Tongue (tissue), 3 donors: ENCODE measurements at places on chromosomes 12 and 14. TPM values are rescaled to one million over a fixed set of nuclear protein-coding genes. Genes with fewer than 3 reads are reported as not detected.

Gene SYCP3
- total RNA-seq: not detected

Gene GALNT9
- total RNA-seq: 0.92 TPM

Gene LRP1
- 221 TPM for total RNA-seq

Gene LTB4R
- 8.8 TPM for total RNA-seq

Gene GATC
- 18.5 TPM for total RNA-seq

Gene FGF6
- total RNA-seq: 50.7 TPM

Gene KRT82
- not detected for total RNA-seq

Gene FLRT2
- total RNA-seq: 46.5 TPM

Gene CACNA2D4
- total RNA-seq: 3.2 TPM

Gene FAM222A
- 3.1 TPM for total RNA-seq

Gene ACVRL1
- total RNA-seq: 82.7 TPM

Gene ACOT6
- not detected for total RNA-seq

Gene ACSM4
- total RNA-seq: not detected

Gene CD4
- 3.7 TPM for total RNA-seq

Gene IQSEC3
- total RNA-seq: 0.82 TPM

Gene RAB35
- total RNA-seq: 18.7 TPM

Gene ENDOU
- 16.4 TPM for total RNA-seq

Gene SUDS3
- 49.7 TPM for total RNA-seq

Gene FOXN4
- total RNA-seq: not detected

Gene RIN3
- 6.9 TPM for total RNA-seq

Gene RPGRIP1
- 0.41 TPM for total RNA-seq

Gene OGFOD2
- total RNA-seq: 8.8 TPM

Gene GDF3
- total RNA-seq: not detected

Gene SELPLG
- total RNA-seq: 2.2 TPM

Gene TMEM253
- not detected for total RNA-seq

Gene TRHDE
- 1.8 TPM for total RNA-seq

Gene SSPN
- 177 TPM for total RNA-seq

Gene NRL
- 2.4 TPM for total RNA-seq

Gene STRAP
- 60.3 TPM for total RNA-seq

Gene SERPINA3
- total RNA-seq: 1.5 TPM

Gene AMN
- total RNA-seq: 2.1 TPM

Gene DCAF4
- 22.4 TPM for total RNA-seq

Gene ACSS3
- 11.1 TPM for total RNA-seq

Gene ALDH1L2
- total RNA-seq: 11.9 TPM

Gene TPPP2
- not detected for total RNA-seq

Gene SLCO1B1
- not detected for total RNA-seq

Gene UNG
- total RNA-seq: 30.6 TPM

Gene RIMBP2
- 0.62 TPM for total RNA-seq

Gene BTBD7
- total RNA-seq: 27.7 TPM

Gene SINHCAF
- 53.1 TPM for total RNA-seq

Gene KRT8
- total RNA-seq: 42.0 TPM

Gene RASAL1
- 3.8 TPM for total RNA-seq

Gene ST8SIA1
- 10.2 TPM for total RNA-seq

Gene BHLHE41
- total RNA-seq: 8.2 TPM

Gene GPR162
- total RNA-seq: 13.1 TPM

Gene RFX4
- 0.21 TPM for total RNA-seq

Gene MGAT4C
- 0.41 TPM for total RNA-seq

Gene POTEM
- total RNA-seq: not detected

Gene PKP2
- 8.8 TPM for total RNA-seq

Gene HOXC12
- total RNA-seq: not detected

Gene KCNC2
- total RNA-seq: 3.9 TPM

Gene RNF212B
- not detected for total RNA-seq

Gene PLA2G1B
- not detected for total RNA-seq

Gene KCNH3
- total RNA-seq: 2.3 TPM
